ENCODE measurements at places on chromosomes 3 and 15. TPM values are rescaled to one million over a fixed set of nuclear protein-coding genes. Genes with fewer than 3 reads are reported as not detected.

DNA sequence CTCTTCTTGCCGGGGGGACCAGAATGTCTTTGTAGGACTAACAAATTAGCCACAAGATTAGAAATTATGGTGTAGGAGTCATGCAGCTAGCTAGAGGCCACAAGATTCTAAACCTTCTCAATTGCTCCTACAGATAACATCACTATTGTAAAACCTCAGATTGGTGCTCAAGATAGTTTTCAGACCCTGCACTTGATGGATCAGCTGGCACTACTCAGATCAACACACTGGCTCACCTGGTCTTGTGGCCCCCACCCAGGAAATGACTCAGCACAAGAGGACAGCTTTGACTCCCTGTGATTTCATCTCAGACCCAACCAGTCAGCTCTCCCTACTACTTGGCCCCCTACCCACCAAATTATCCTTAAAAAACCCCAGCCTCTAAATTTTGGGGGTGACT lies 124.1 kb upstream of the RASGRP1 start:
- peak; percentile 62 for DNase-seq

DNA sequence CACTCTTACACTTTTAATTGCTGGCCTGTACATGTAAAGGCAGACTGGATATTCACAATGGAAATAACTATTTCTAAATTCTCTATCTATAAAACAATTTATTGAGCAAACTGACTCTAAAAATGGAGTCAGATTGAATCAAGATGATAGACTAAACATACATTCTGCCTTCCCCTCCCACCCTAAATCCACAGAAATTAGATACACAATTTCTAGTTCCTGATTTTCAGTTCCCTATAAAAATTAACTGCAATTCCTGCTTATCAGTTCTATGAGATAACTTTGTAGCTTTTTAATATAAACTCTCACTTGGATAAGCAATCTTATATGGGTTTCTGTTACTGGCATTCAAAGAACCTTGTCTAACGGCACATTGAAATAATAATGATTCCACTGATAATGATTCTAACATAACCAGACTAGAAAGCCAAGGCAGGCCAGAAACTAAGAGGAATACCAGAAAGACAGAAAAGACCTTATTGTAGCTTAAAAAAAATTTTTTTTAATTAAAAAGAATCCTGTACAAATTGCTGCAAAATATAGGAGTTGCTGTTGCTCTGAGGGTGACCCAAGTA lies 33.1 kb downstream of the TBC1D5 start:
- no peak for DNase-seq

HYPK gene
- 13.0 TPM for total RNA-seq

- DNase-seq = no peak
Observed at GRCh38 chr3:195139876-195140240, 131.1 kb downstream of the XXYLT1 start.

DNA sequence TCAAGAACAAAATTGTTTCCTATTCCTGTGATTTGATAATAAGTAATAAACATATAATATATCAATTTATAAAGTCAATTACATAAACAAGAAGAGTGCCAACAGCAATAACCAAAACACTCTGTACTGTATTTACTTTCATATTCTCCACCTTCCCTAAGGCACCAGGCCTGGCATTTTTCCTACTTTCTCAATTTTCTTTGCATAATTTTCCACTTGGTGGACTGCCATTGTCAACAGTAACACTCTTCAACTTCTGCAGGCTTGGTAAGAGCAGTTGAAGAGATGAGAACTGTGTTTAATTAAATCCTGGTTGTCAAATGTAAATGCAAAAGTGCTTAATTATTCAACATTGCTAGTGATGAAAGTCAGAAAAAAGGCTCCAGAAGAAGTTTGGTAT lies 229.8 kb upstream of the PLSCR5 start:
- DNase-seq = no peak

DNA sequence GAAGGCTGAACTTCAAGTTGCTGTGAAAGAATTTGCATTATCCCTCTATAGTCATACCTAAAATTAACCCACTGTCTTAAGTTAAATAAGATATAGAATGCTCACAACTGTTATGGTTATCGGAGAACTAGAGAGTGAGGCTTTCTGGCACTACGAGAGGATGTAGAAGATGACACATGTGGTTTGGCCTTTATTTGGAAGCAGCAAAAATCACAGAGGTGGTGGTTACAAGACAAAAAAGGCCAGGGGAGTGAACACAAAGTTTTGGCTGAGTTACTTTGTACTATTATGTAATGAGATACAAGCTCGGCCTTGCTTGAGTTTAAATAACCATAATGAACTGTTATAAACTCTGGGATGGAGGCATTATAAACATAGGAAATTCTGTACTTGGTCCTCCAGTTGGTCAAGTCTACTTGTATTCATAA lies 78.3 kb upstream of the ICE2 start:
- no peak for DNase-seq

- DNase-seq = no peak
Observed at GRCh38 chr3:22349215-22349851, 598.3 kb upstream of the ZNF385D start.

DNA sequence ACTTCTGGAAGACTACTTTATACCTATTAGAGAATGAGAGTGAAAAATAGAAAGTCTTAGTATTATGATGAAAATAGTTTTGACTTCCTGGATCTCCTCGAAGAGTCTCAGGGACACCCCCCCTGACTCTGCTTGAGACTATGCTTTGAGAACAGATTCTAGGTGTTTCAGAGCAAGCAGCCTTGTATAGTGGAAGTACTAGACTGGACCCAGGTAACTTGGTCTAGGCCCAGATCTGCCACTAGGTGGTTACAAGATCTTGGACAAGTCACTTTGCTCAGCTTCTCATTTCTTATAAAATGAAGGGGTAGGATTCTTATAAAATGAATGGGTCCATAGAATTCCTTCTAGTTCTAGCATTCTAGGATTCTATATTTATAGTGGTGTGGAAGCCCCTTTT lies 9.1 kb downstream of the ABHD5 start:
- DNase-seq = no peak

DNA sequence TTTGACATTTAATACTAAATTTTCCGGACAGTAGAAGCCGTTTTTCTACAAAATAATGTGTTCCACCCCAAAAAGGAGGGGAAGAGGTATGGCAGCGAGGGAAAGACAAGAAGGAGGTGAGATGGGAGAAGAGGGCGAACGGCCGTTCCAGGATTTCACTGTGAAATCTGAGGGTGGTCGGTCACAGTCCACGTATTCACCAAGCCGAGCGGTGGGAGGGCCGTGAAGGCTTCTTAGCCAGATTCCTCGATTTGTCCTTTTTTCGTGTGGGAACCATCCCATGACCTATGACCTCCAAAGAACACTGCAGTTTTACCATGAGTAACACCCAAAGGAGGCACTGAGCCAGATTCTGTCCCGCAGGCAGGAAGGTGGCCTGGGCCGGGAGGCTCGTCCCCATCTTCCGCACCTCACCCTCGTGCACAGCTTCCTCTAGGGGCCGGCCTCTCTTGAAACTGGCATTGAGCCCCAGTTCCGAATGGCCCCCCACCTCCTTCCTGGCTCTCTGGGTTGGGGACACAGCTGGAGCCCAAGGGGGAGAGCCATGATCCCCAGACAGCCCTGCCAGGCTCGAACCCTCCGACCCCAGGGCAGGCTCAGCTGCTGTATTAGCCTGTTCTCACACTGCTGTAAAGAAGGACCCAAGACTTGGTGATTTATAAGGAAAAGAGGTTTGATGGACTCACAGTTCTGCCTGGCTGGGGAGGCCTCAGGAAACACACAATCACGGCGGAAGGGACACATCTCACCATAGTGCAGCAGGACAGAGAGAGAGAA lies 23.7 kb downstream of the XXYLT1 start:
- no peak for DNase-seq
